ENCODE measurements at places on chromosomes 6 and 20. TPM values are rescaled to one million over a fixed set of nuclear protein-coding genes. Genes with fewer than 3 reads are reported as not detected.

DNA sequence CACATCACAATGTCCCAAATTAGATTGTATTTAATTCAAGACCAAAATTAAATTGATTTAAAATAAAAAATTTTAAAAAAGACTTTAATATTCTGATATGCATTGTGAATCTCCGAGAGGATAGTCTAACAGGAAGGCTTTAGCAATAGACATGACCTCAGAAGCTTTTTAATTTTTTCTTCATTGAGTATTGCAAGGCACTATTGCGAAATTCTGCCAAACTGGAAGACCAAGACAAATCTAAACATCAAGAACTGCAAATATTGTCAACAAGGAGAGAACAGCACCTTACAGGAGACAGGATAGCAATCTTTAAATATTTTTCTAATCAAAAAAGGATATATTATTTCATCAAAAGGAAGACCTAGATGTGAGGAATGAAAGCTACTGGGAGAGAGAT is 56.9 kb downstream of the BMP5 start:
- no peak for DNase-seq

GCLC gene
- 37.1 TPM for total RNA-seq

DNA sequence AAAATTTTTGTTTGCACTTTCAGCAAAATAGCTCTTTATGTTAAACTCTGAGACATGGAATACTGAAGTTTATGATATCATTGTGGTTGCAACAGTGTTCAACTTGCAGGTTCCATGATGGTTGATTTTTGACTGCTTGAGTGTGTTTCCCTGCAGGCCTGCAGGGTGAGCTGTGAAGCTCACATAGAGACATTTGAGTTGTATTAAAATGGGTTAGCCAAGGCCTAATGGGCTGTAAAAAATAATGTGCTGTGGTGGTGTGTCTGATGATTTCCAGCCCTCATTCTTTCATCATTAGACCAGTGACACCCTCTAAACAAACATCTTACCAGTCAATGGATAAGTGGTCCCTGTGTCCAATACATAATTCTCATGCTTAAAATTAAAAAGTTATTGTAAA is 321.4 kb downstream of the FARS2 start:
- DNase-seq, result no peak

- DNase-seq, result no peak
Measured at GRCh38 chr6:13985663-13986325, 61.0 kb downstream of the RNF182 start.

DNA sequence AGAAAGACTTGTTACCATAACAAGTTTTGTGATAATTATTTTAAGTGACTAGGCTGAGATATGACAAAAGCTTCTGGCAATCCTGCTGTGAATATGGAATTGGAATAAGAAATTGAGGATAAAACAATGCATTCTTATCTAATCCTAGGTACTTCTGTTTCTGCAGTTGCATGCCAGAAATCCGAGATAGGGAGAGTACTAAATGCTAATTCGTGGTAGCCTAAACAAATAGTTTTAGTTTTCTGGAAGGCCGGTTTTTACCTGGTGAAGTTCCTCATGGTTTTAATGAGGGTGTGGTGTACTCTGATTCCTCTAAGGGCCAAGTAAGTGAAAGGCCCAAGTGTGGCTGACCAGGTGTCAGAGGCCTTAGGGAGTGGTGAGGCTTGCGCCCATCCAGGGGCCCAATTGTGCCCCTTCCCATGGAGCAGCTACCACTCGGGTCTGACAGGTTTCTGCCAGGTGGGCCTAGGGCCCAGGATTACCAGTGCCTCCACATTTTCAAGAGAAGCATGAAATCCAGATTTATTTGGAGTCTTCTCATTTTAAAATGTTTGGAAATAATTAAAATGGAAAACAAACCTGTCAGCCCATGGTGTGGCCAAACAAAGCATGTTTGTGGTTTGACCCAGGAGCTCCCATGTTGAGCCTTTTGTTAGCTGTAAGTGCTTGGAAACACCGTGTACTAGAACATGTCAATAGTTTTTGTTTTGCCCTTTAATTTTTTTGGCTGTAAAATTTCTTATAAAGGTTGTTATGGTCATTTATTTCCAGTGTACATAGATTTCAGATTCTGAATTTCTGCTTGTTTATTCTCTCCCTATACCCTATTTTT is 6.6 kb downstream of the PLCB4 start:
- no peak for DNase-seq

TPBG gene
- 13.1 TPM for total RNA-seq

DNA sequence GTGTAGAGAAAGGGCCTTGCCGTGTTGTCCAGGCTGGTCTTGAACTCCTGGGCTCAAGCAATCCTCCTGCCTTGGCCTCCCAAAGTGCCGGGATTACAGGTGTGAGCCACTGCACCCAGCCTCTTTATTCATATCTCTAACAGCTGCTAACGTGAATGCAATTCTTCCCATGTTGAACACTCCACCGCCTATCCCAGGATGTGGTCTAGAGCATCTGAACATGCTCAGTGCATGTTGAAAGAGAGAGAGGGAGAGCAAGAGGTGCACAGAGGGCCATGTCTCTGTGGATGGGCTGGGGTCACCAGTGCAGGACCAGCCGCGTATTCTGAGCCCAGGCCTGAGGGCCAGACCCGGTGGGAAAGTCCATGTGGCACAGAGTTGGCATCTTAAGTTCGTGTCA is 12.8 kb downstream of the TUBB2A start:
- no peak for DNase-seq

DNA sequence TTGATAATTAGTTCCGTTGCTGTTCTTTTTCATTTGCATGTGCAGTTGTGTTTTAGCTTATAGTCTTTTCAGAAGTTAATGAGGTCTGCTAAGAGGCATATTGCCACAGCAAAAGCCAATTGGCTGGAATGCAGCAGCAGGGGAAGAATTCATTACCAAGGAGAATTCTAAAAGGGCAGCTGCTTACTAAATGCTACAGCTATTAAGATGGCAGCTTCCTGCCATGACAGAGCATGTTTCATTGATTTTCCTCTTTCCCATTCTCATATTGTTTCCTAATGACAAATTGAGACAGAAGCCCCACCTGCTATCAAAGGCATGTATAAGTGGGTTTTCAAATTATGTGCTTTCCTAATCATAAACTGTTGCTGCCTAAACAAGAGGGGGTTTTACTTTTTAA is 66.6 kb downstream of the CLVS2 start:
- no peak for DNase-seq

Data from left colon (tissue), 2 donors.